ENCODE measurements at places on chromosomes 5 and 9.

GRCh38 chr5:32127711-32128110 lies 46.4 kb downstream of the GOLPH3 start:
- no peak for DNase-seq

DNA sequence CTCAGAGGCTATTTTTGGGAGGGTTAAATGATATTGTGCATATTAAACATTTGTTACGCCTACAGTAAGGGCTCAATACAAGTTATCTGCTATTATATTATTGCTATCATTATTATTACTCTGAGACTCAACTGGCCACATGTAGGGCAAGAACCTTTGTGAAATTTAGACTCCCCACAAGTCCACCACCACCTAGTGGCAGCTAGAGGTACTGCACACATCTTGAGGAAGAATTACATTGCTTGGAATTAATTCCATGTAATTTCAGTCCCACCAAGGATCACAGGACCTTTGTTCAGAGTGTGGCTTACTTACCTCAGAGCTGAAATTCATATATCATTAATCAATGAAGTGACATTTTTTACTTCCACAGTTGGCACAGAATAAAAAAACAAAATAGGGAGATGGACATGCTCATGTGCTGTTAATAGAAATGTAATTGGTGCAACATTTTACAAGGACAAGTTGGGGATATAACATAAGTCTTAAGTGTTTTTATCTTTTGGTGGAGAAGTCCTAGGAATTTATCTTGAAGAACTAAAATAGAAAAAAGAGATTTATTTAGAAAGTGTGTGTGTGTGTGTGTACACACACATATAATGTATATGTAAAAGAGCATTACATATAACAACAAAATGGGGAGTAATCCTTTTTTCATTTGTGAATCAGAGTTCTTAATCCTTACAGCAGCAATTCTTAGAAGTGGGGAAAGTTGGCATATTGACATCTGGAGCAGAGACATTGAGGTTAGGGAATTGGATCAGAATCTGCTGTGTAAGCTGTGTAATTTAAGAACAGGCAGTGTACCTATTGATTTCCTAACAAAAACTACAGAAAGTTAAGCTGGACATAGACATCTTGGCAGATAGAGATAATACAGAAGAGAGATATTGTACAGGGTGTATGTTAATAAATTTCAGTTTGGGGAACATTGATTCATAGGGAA lies 11.2 kb downstream of the MSANTD3 start:
- peak; percentile 32 for DNase-seq

- no peak for DNase-seq
Observed at GRCh38 chr9:88462191-88462590, 72.8 kb upstream of the NXNL2 start.

- DNase-seq, result no peak
Observed at GRCh38 chr5:33488558-33489355, 48.0 kb downstream of the TARS1 start.

DNA sequence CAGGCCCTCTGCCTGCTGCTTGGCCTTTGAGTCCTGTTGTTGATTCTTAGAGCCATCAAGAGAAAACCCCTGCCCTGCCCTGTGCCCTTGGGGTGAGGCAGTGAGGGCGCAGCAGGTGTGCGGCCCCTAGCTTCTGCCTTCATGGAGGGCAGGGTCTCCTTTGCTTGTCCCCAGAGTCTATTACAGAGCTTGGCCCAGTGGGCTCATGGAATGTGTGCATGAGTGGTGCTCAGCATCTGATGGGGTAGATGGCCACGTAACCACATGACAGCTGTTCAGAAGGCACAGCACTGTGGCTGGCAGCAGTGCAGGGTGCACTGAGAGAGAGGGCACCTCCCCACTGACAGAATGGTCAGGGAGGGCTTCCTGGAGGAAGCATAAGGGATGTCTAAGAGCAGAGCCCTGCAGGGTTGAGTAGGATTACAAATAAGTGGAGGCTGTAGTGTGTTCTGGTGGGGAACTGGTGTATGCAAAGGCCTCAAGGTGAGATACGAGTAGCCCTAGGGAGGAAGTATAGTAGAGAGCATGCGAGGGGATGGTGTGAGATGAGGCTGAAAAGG lies 70.8 kb downstream of the MACROH2A1 start:
- DNase-seq, result no peak

DNA sequence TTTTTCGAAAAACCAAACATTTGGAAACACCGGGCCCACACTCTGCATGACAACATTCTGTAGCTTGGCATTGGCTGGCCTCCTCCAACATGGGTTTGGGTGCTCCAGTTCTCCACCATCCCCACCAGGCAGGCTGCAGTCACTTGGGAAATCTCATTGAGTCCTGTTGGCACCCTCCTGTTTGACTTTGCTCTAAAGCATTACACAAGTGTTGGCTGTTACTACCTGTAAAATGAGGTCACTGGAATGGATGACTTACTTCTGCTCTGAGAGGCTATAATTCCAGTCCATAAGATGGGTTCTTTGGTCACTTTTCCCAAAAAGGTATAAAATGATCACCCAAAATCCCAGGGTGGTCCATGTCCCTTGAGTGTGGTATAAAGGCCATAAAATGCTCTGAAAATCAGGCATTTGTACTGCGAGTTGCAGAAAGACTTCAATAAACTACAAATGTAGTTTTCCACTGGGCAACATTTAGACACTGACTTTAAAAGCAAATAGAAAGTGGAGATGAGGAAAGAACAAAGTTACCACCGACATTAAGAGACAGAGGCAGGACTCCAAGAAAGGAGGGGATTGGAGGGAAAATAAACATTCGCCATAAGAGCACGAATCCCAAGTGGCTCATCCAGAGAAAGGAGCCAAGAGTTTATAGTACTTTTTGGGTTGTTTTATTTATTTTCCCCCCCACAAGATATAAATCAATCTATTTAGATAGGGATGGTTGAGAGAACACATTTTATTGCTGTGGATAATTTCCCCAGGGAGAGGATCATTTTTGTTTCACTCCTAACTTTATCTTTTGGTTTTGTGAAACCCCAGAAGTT lies 295.1 kb downstream of the TLE1 start:
- peak; percentile 21 for DNase-seq

- no peak for DNase-seq
Observed at GRCh38 chr5:133387621-133388020, 224.7 kb downstream of the FSTL4 start.

GRCh38 chr5:36243653-36244052 lies 1.9 kb upstream of the NADK2 start:
- no peak for DNase-seq

DNA sequence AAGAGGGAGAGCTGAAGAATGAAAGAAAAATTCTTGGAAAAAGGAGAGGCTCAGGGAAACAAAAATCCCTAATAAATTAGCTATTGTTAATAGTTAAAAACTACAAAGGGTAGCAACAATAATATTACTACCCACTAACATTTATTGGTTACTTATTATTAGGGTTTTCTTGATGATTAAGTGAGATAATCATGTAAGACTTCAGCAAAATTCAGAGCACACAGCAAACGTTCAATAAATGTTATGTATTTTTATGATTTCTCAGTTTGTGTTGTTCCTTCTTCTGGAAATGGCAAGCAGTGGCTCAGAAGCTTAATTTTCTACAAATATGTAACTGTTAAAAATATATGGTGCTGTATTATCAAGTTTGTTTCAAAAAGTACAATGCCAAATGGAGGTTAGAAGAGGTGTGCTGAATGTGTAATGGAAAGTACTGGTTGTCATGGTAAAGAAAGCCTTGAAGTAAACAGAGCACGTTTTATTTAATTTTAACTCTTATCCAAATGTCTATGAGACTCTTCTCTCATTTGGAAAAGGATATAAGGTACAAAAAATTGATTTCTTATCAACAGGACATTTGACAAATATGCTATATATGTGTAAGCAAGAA lies 226.0 kb upstream of the ATP10B start:
- no peak for DNase-seq

GRCh38 chr5:100615362-100615761 lies 80.2 kb downstream of the FAM174A start:
- DNase-seq, result no peak

- no peak for DNase-seq
Observed at GRCh38 chr5:1882337-1883119, at the start of gene IRX4. TSS of gene IRX4 (minus strand) at chr5:1882925. CDS start at chr5:1882647, 278 bp downstream.

- DNase-seq, result no peak
Observed at GRCh38 chr5:136768457-136768856, 403.1 kb upstream of the TRPC7 start.

DNA sequence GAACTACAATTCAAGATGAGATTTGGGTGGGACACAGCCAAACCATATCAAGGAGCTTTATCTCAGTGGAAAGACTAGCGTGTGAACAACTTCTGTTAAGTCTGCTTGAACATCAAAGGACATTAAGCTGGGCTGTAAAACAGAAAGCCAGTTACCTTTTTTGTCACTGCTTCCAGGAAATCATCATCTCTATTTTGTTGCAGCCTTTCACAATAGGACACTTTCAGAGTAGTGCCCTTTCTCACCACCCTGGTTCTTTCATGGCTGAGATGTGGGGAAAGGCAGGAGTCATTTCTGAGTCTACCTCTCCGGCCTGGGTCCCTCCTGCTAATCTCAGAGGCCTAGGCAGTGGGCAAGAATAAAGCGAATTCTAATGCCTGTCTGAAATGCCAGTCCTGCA lies 96.2 kb upstream of the PPP1R2B start:
- no peak for DNase-seq

DNA sequence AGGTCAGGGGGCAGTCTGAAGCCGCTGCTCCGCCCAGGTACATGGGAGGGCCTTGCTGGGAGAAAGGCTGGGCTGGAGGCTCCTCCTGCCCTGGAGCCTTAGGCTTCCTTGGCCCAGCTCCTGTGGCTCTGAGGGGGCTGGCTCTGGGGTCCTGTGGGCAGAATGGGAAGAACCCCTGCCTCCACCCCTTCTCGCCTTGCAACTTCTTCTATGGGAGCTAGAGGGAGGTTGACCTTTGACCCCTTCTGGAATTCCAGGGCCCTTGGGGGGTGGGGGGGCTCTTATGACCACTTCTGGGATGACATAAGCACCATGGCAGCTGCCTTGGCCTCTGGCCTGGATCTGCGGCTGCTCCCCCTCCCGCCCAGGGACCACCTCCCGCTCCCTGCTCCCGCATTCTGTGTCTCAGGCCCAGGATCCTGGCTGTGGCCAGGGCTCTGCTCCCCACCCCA lies 32.2 kb downstream of the IER5L start:
- DNase-seq, result no peak

DNA sequence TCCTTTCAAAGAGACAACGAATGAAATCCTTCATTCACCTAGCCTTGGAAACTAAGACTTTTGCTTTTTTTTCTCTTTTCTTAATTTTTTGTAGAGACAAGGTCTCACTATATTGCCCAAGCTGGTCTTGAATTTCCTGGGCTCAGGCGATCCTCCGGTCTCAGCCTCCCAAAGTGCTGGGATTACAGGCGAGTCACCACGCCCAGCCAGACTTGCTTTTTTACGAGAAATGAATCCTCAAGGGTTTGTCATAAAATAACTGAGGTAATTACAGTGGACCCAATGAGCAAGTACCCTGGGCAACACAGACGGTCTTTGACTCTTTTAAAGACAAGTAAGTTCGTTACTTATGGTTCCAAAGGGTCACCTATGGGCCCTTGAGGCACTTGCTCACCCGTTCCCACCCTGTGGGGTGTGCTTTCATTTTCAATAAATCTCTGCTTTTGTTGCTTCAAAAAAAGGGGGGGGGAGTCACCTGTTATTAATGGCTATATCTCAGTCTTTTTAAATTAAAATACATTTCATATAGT lies 70.4 kb downstream of the TRPM6 start:
- DNase-seq, result no peak

DNA sequence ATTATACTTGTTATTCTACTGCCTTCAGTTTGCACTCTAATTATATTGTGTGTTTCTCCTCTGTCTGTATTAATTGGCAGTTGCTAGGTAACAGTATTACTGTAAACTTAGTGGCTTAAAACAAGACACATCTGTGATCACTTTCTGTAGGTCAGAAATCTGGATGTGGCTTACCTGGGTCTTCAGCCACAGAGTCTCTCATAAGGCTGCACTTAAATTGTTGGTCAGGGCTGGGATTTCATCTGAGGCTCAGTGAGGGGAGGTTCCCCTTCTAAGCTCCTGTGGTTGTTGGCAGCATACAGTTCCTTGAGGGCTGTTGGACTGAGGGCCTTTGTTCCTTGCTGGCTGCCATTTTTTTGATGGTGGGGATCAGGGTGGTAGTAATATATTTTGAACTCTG lies 68.8 kb downstream of the SLC44A1 start:
- DNase-seq, result no peak

GRCh38 chr5:17316970-17317459 lies 99.6 kb downstream of the BASP1 start:
- no peak for DNase-seq

DNA sequence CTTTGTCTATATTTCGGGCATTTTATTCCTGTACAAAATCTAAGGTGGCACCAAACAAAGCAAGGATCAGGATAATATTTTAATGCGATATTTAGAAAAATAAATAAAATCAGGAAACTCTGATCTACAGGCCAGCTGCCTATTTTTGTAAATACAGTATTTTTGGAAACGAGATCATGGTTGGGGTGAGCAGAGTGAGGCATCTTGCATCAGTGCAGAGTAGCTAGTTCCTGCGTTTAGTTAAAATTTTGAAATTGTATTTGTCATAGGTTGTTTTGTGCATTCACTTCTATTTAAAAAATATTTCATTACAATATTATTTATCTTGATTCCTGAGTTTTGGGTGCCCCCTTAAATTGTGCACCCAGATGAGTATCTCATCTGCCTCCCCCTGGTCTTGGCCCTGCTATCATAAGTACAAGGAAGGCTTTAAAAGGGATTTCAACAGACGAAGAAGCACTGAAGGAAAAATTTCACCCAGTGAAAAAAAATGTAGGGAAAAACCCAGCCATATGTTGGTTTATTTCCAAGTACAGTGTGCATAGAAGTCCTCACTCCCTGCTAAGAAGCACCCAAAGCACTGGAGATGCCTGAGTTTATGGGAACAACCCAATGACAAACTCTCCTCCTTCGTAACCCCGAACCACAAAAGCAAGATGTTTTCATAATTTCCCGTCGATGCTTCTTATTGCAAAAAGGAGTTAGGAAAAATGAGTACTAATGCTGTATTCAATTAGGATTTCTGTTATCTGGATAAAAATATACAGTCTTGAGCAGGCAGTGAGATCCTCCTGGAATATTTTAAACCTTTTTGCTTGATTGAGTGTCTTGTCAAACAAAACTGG lies 304.7 kb upstream of the CLINT1 start:
- DNase-seq, result no peak

GRCh38 chr9:128689820-128690683 lies 1.0 kb downstream of the SET start:
- peak; percentile 37 for DNase-seq
